ENCODE measurements at places on chromosomes 16 and 17.

- DNase-seq = no peak
Measured at GRCh38 chr17:74202938-74203337, 540 bp upstream of the RPL38 start.

GRCh38 chr16:87701078-87701460, 64.7 kb downstream of the KLHDC4 start:
- DNase-seq = no peak

DNA sequence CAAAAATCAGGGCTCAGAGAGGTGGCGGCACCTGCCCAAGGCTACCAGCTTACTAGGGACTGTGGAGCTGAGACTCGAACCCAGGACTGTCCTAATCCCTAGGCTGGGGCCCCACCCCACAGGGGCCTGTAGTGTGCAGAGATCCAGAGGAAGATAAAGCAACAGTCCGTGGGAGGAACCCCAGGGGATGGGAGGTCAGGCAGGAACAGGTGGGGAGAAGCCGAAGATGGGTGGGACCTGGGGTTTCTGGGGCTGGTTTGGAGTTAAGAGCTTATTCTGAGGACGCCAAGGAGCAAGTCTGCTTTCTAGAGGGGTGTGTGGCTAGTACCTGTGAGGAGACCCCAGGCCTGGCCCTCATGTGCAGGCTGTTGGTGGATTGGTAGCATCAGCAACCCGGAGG, 14.9 kb downstream of the C16orf74 start:
- no peak for DNase-seq

- peak; percentile 70 for DNase-seq
Measured at GRCh38 chr16:30472328-30472942, at the start of gene ITGAL. TSS of gene ITGAL (plus strand) at chr16:30472742. CDS start at chr16:30472838, 96 bp downstream.

- DNase-seq = no peak
Measured at GRCh38 chr17:66610361-66611133, 224.4 kb upstream of the CACNG5 start.

DNA sequence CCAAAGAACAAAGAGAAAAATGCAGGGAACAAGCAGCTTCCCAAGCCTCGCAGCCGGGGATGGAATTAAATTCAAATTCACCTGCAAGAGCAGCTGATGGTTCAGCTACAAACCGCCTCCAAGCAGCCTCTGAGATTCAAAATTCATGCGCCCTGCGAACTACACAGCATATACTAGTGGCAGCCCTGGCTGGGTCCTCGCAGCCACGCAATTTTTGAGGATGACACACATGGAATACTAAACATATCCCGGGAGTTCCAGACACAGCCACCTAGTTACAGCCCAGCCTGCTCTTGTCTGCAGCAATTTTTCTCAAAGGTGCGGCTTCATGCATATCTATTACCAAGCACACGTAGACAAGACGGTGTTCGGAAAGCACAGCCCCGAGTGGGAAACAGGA, 35.9 kb upstream of the KIFC3 start:
- DNase-seq = no peak
